Kidney (tissue), 22 donors: ENCODE measurements at places on chromosomes 12 and 14. TPM values are rescaled to one million over a fixed set of nuclear protein-coding genes. Genes with fewer than 3 reads are reported as not detected.

- no peak for DNase-seq
Measured at GRCh38 chr12:1553987-1554982, 40.1 kb downstream of the FBXL14 start.

DNA sequence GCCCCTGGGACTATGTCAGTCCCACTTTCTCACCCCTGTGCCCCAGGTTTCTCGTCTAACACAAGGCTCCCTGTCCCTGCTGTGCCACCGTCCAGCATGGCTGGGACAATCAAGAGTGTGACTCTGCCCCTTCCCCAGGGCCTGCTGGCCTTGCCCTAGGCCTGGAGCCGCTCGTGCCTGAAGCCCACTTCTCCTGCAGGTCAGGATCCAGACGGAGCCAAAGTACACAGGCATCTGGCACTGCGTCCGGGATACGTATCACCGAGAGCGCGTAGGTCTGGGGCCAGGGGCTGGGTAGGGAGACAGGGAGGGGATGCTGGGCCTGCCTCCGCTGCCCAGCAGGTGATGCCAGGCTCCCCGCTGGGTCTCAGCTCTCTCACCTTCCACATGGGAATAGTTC lies 2.8 kb downstream of the SLC25A47 start:
- DNase-seq: no peak

- DNase-seq: no peak
Measured at GRCh38 chr12:108419949-108420348, 80.8 kb upstream of the CMKLR1 start.

- peak; percentile 80 for DNase-seq
Measured at GRCh38 chr12:54053003-54053750, 458 bp upstream of the HOXC4 start.

Gene R3HDM2
- total RNA-seq: 67.3 TPM
